ENCODE measurements at places on chromosomes 6 and 20.
A peak's percentile ranks its signal among the peaks of the same experiment; 100 is the strongest.

- DNase-seq, result no peak
Measured at GRCh38 chr20:35595456-35595855, 20.2 kb upstream of the SPAG4 start.

DNA sequence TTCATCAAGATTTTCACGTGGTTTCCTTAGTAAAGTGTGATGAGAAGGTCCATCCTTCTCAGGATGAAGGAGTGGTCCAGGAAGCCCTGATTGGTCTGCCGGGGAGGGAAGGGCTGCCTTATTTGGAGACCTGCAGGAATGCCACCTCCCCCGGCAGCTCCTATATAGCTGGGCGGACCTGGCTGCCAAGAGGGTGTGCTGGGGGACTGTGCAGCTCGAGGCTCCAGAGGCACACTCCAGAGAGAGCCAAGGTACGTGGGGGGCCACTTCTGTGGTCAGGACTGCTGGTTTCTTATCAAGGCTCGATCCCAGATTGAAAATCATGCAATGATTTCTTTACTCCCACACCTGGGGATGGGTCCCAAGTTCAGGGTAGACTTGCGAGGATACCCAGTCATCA lies at the start of gene PRND:
Gene PRND, plus strand, starts transcription at position 191 of the 400 bp plus-strand sequence. CDS start 2,643 bp downstream, outside the sequence.
- peak; percentile 32 for DNase-seq

DNA sequence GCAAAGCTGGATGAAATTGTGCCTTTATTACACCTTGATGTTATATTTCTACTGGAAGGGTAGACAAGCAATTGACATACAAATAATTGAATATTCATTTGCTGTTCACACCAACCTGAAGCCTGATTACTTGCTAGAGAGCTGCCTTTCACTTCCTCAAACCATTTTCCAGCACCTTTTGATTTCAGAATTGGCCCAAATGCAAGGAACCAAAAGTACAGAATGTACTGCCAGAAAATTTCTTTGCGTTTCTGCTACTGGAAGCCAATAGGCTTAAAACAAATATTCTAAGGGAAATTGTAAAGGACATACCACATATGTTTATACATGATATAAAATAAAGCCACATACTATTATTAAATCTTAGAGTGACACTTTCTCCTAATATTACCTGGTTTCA lies 94.5 kb downstream of the RFPL4B start:
- DNase-seq, result no peak

DNA sequence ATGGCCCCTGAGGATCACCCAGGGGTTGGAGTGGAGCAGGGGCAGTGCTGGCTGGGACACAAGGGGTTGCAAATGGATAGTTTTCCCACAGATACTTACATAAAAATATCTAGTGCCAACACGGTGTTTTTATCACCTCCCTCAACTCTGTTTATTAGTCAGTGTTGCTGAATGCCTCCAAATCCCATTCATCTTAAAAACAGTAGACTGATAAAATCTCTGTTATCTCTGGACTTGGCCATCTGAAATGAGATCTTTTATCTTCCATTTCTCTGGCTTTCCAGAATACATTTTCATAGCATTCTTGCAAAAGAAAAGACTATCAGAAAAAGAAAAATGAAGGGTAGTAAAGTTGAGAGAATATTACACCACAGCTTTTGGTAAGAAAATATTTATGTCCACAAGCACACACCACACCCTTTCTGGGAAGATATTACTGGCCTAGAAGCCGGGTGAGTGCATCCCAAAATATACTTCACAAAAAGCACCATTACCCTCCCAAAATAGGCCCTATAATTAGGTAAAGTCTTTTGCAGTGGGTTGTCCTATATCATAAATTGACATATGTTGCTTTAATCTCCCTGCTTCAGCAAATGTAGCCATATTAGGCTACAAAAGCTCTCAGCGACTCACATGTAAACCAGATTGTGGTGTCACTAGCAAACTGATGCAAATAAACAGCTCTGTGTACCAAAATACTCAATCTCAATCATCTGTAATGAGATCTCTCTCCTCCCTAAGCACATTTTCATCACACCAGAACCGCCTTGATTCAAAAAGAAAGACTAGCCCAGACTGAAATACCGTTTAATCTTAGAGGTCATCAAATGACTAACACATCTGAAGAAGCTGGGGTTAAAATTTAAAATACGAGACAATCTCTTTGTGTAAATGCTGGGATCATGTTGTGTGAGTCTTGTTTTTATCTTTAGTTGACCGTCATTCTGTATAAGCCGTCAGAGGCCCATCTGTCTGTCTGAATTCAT lies 96.7 kb downstream of the FYN start:
- no peak for DNase-seq

- no peak for DNase-seq
Measured at GRCh38 chr20:58942549-58942948, 38.5 kb upstream of the NELFCD start.

GRCh38 chr6:74979065-74979766 lies 226.6 kb downstream of the COL12A1 start:
- no peak for DNase-seq

- no peak for DNase-seq
Measured at GRCh38 chr20:13821876-13822275, 37.0 kb downstream of the NDUFAF5 start.

- DNase-seq, result no peak
Measured at GRCh38 chr6:95087394-95088097, 489.8 kb upstream of the MANEA start.

GRCh38 chr20:38505091-38505455 lies 32.4 kb downstream of the RALGAPB start:
- no peak for DNase-seq

All from natural killer cell treated with Interleukin-12 subunit alpha and Interleukin-12 subunit beta and Interleukin-15 and Interleukin-18, amount 100 ng/mL, for 72 hours (primary cell).